ENCODE measurements at places on chromosomes 3 and 15. TPM values are rescaled to one million over a fixed set of nuclear protein-coding genes. Genes with fewer than 3 reads are reported as not detected.

CLDN16 gene
- total RNA-seq, result not detected

MNS1 gene
- 3.9 TPM for total RNA-seq

RHOV gene
- not detected for total RNA-seq

GOLGA6A gene
- not detected for total RNA-seq

MAP6D1 gene
- total RNA-seq, result 1.9 TPM

TM4SF1 gene
- total RNA-seq, result 140 TPM

GOLGA8G gene
- total RNA-seq, result not detected

CHRNB4 gene
- not detected for total RNA-seq
